ENCODE measurements at places on chromosomes 12 and 14.

- no peak for DNase-seq
Observed at GRCh38 chr12:131547555-131547954, 163.3 kb upstream of the SFSWAP start.

- no peak for DNase-seq
Observed at GRCh38 chr14:59305836-59306555, 117.5 kb downstream of the DAAM1 start.

DNA sequence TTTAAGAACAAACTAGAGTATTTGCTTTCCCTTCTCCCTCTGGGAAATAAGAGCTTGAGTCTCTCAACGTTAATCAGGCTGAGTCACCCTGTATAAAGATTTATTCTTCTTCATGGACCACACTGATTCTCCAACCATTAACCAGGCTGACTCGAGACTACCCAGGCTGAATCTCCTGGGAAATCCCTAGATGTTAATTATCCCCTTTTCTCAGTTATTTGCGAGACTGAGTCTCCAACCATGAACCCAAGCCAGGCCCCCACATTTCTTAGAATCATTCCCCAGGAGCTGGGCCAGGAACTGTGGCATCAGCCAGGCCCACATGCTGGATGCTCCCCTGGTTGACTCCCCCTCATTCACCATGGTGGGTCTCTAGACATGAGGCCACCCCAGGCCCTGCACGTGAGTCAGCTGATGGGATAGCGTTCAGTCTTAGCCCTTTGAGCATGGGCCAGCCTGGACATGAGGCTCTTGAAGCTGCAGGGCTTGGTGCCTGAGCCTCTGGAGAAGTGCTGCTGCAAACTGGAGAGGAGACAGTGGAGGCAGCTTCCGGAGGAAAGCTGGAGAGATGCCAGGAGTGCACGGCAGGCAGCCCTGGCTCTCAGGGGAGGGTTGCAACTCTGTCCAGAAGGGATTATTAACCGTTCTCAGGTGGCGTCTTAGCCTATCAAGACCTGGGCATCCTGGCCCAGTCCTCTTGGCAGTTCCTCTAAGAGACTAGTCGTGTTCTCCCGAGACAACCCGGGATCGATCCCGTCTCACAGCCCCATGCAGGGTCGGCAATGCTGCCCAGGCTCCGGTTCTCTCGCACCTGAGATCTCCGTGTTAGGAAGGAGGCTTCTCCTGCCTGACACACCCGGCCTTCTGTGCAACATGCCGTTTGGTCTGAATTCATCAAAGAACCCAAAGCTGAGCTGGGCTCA, 296.6 kb downstream of the ADGRD1 start:
- DNase-seq = no peak

- no peak for DNase-seq
Observed at GRCh38 chr14:77467801-77468200, 9.9 kb downstream of the AHSA1 start.

- no peak for DNase-seq
Observed at GRCh38 chr14:32300136-32300535, 29.0 kb upstream of the AKAP6 start.

DNA sequence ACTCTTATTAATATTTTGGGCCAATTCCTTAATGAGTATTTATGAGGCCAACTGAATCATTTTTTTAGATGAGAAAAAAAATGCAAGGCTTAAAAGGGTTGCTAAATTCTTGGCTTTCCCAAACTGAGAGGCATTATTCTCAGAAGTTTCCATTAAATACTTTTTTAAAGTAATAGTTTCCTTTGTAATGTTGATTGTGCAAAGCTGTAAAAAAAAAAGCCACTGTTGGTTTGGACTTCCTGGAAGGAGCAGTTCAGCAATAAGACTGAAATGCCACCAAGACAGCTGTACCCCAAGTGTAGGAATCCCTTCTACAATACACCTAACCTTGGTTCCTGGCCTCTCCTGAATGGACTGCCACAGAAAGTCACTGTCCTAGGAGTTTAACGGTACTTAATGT, 231.3 kb downstream of the MON2 start:
- DNase-seq = no peak

- DNase-seq = no peak
Observed at GRCh38 chr12:72974954-72975555, 702.9 kb downstream of the TRHDE start.

- DNase-seq = no peak
Observed at GRCh38 chr12:52305921-52306705, 14.8 kb upstream of the KRT81 start.

DNA sequence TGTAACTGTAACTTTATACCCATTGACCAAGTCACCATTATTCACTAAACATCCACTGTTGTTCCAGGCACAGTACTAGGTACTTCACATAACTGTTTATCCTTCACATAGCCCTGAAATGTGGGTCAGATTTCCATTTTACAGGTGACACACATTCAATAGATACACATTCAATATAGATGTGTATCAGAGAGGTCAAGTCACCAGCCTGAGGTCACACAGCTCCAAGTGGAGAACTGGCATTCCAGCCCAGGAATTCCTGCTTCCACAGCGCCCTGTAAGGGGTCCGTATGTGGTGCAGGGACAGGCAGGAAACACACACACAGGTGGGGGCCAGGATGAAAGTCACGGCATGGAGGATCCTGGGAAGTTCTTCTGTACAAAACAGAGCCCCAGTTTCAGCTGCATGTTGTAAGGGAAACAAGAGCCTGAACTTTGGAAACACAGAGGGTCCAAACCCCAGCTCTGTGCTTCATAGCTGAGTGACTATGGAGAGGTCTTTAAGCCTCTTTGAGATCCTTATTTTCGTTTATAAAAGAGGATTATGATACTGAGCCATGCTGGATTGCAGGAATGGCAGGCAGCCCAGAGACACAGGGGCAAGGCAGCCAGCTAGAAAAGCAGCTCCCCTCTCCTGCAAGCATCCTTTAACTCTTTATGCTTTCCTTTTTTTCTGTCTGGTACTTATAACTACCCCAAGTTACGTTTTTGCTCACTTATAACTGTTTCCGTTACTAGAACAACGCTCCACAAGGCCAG, 50.3 kb upstream of the DICER1 start:
- no peak for DNase-seq

DNA sequence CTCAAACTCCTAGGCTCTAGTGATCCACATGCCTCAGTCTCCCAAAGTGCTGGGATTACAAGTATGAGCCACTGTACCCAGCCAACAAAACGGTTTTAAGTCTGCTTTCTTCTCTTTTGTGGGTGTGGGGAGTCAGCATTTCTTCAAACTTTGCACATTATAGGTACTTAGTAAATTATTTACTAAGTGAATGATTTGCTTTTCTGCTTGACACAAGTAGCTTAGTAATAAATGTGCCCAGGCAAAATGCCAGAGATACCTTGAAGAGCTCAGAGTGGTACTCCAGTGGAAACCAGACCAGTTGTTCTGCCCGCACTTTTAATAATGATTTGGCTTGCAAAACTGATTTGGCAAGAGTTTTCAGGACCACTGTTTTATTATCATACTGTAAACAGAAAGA, 15.0 kb downstream of the DEPDC4 start:
- no peak for DNase-seq

DNA sequence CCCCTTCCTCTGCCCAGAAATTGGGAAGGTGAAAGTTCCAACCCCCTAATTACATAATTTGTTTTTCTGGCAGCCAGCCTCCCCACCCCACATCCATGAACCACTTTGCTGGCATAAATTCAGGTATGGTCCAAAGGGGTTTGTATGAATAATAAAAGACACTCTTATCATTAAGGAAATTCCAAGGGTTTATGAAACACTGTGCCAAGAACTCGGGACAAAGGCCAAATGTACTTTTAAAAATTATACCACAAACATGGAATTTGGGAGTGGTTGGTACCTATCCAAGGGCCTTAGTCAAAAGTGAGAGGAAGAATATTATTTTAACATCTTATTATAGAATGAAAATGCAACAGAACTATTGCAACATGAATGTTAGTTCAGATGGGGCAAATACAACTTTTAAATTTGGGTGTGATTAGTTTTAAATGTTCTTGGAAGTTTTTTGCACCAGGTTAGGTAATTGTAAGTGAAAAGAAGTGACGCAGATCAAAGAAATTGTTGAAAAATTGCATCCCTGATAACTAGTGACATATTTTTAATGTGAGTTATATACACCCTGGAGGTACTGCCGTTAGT, 217.8 kb downstream of the TMEM117 start:
- peak; percentile 51 for DNase-seq

DNA sequence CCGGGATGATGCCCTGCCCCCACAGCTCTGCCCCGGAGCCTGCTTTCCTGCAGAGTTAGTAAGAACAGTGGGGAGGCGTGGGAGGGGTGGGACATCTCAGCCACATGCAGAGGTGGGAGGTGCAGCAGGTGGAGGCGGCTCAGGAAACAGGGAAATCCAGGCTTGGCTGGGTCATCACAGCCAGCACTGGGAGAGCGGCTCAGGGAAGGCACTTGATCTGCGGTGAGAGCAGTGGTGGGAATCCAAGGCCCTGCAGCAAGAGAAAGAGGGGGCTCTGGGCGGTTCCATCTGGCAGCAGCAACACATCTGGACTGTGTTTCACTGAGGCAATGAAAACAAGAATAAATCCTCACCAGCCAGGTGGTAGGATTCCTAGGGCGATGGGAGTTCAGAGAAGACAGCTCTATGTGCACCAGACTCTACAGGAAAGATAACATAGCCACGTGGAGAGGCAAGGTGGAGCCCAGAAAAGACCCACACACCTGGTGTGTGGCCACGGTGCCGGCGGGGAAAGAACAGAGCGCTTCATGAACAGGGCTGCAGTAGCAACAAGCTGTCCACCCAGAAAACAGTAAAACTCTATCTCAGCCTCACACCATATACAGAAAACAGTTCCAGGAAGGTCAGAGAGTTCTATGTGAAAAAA, 57.6 kb downstream of the CCDC85C start:
- no peak for DNase-seq

GRCh38 chr12:83136411-83136810, 449.7 kb downstream of the TMTC2 start:
- no peak for DNase-seq

GRCh38 chr12:7060353-7060954, at the start of gene C1S:
Gene C1S (plus strand): TSS chr12:7060718. CDS start chr12:7061913, 1,195 bp downstream.
- peak; percentile 99 for DNase-seq

DNA sequence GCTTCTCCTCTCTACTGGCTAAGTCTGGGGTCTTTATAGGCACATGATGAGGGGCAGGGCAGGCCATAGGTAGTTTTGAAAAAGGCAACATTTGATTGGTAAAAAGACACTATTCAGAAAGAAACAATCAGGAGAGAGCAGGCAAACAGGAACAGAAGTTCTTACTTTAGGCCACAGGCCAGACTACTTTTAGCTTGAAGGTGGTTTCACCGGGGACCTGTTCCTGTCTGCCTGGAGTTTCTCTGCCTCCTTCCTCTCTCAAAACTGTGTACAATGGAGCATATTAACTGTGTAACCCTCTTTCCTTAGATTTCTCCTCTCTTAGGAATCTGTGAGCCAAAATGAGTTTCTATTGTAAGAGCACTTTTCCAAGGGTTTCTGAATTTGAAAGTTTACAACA, 167.9 kb upstream of the AVPR1A start:
- no peak for DNase-seq

DNA sequence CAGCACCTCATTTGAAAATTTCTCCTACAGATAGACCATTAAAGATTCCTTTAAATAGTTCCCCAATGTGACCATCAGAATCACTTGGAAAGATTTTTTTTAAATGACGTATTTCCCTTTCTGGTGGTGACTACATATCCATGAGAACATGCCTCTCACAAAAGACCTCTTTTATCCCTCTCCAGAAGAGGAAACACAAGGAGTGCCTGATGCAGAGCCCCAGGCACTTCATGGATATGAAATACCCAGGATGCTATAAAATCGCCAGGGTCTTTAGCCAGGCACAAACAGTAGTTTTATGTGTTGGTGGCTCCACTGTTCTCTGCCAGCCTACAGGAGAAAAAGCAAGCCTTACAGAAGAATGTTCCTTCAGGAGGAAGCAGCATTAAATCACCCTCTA, 97.1 kb downstream of the ETNK1 start:
- DNase-seq = no peak

- DNase-seq = no peak
Observed at GRCh38 chr14:99754141-99755067, 38.8 kb upstream of the EML1 start.

GRCh38 chr12:54207539-54208294, 18.9 kb upstream of the SMUG1 start:
- DNase-seq = no peak

DNA sequence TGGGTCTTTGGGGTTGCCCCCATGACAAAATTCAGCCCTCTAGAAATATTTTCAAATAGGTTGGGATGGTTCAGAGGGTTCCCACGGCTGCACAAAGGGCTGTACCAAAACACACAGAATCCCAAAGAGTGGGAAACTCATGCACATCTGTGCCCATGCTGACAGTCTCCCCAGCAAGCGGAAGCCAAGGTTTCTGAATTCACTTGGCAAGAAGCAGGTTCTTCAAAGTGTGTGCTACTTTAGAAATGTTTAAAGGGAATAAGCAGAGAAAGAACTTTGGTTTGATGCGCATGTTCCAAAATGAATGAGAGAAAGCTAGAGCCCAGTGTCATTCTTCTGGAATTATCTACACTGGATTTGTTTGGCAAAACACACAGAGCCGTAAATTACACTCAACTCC, 46.7 kb downstream of the FOXN3 start:
- no peak for DNase-seq

DNA sequence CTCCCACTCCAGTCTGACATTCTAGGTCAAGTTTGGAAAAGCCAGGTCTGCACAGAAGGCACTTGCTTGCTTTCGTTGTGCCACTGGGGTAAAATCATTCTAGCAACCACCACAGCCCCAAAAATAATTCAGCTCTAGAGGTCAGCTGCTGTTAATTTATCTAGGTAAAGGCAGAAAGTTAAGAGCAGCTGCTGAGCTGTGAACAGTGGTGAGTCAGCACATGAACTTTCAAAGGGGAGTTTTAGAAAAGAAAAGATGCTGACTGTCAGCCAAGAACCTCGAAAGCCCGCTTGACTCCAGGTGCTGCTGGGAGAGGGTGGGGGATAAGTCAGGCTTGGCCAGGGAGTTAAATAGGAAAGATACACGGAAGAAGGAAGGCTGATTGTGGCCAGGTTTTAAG, 12.7 kb downstream of the CCDC197 start:
- no peak for DNase-seq

DNA sequence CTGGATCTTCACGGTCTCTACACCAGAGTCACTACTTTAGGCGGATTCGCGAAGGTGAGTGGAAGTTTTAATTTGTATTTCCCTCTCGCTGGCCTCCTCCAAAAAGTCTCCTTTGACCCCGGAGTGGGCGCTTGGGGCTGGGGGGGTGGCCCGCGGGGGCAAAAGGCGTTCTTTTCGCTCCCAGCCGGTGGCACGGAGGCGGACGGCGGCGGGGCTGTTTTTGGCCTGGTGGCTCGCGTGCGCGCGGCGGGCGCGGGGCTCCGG, 510 bp downstream of the ARID2 start:
- no peak for DNase-seq

Data from stromal cell of bone marrow (primary cell).